ENCODE measurements at places on chromosomes 7 and 10. TPM values are rescaled to one million over a fixed set of nuclear protein-coding genes. Genes with fewer than 3 reads are reported as not detected.

The MMP21 gene
- total RNA-seq: not detected

The CPN1 gene
- not detected for total RNA-seq

The ANKRD16 gene
- 5.4 TPM for total RNA-seq

The SRRM3 gene
- 0.65 TPM for total RNA-seq
